ENCODE measurements at places on chromosomes 3 and 15. TPM values are rescaled to one million over a fixed set of nuclear protein-coding genes. Genes with fewer than 3 reads are reported as not detected.

- peak overlapping the region; percentile 94 for H3K27ac ChIP-seq
- H3K4me1 ChIP-seq = peaks cover 71% of the 10 kb centered on the region
- peaks cover 27% of the 10 kb centered on the region for H3K36me3 ChIP-seq
- DNase-seq = no peak
- H3K27me3 ChIP-seq = no peaks in the 10 kb centered on the region
These were observed 7.0 kb downstream of the TLR9 start for GRCh38 chr3:52218454-52218853.

DNA sequence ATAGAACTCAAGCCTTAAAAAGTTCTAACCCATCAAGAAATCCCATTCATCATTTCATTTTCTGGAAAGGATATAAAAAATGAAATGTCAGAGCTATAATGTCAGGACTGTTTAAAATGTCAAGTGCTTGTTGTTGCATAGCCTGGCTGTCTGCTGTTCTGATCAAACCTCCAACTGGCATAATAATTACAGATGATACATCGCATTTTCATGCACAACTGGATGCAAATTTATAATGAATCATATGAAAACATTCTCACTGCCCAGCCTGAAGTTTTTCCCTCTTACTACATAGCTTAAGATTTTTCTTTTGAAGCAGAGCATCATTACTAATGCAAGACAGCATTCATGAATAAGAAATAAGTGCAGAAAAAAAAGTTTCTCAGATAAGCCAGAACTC lies 46.5 kb downstream of the GUCA1C start:
- no peaks in the 10 kb centered on the region for H3K27me3 ChIP-seq
- H3K4me3 ChIP-seq = no peak overlapping the region
- no peak overlapping the region for H3K27ac ChIP-seq
- H3K4me1 ChIP-seq = no peaks in the 10 kb centered on the region
- no peak for DNase-seq

DNA sequence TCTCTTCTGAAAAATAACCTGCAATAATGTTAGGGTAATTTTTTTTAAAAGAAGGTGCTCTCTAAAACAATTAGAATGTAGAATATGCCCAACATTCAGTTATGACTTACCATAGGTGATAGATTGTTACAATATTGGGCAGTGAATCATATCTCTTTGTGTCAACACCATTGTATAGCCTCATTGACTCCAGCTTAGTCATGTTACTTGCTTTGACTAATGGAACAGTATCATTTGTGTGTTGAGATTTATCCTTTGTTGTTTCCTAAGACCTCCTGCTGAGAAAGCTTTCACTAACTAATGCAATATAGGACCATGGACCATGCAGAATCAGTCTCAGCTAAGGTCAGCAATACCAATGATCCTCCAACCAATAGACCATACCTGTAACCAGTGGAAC lies 1106.4 kb downstream of the SI start:
- no peaks in the 10 kb centered on the region for H3K27me3 ChIP-seq
- no peak overlapping the region for H3K27ac ChIP-seq
- no peaks in the 10 kb centered on the region for H3K36me3 ChIP-seq
- DNase-seq = no peak

GRCh38 chr15:95826412-95827195 lies 503.9 kb upstream of the NR2F2 start:
- no peak overlapping the region for H3K27ac ChIP-seq
- peaks cover 3% of the 10 kb centered on the region for H3K4me1 ChIP-seq
- no peaks in the 10 kb centered on the region for H3K27me3 ChIP-seq
- DNase-seq = no peak

- H3K27me3 ChIP-seq = no peaks in the 10 kb centered on the region
- no peak overlapping the region for H3K4me3 ChIP-seq
- H3K27ac ChIP-seq = no peak overlapping the region
- H3K4me1 ChIP-seq = peaks cover 3% of the 10 kb centered on the region
- peak; percentile 9 for DNase-seq
These were observed 59.8 kb downstream of the LRRC3B start for GRCh38 chr3:26682406-26682805.

- H3K36me3 ChIP-seq = peaks cover 2% of the 10 kb centered on the region
- no peak overlapping the region for H3K27ac ChIP-seq
- H3K27me3 ChIP-seq = no peaks in the 10 kb centered on the region
- no peak overlapping the region for H3K4me3 ChIP-seq
These were observed 48.3 kb downstream of the MRPL3 start for GRCh38 chr3:131454501-131454900.

- no peaks in the 10 kb centered on the region for H3K36me3 ChIP-seq
- H3K4me3 ChIP-seq = no peak overlapping the region
- no peaks in the 10 kb centered on the region for H3K27me3 ChIP-seq
- H3K27ac ChIP-seq = no peak overlapping the region
- H3K4me1 ChIP-seq = no peaks in the 10 kb centered on the region
These were observed 48.9 kb upstream of the SLC7A14 start for GRCh38 chr3:170634663-170635384.

Gene IL5RA
- total RNA-seq = 0.04 TPM

Gene LDHAL6B
- total RNA-seq = not detected

Gene ACTR8
- total RNA-seq = 30.2 TPM

Gene HGD
- total RNA-seq = 0.09 TPM
